ENCODE measurements at places on chromosomes 3 and 15.

DNA sequence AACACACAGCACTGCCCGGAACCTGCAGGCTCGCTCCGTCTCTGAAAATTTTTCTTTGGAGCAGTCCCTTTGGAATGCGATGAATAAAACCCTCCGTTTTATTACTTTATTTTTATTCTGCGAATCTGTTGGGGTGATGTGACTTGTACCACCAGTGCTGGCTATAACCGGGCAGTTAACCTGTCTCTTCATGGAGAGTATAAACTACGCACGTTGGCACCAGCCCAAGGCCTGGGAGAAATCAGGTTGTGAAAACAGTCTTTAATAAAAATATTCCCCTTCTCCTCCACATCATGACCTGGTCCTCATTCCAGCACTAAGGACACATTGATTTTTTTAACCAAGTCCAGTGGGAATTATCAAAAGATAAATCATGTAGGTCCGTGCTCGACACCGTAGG is 116.8 kb downstream of the WNT5A start:
- no peak for DNase-seq

DNA sequence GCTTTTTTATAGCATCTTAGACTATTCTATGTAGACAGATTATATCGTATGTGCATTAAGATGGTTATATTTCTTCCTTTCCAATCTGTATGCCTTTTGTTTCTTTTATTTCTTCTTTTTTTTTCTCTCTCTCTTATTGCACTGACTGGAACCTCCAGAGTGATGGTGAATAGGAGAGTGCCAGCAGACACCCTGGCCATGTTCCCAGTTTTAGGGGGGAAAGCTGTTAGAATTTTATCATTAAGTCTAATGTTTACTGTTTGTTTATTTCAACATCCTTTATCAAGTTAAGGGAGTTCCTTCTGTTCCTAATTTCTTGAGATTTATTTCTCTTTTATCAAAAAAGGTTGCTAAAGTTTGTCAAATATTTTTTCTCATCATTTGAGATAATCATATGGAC is 116.6 kb upstream of the LRTM1 start:
- DNase-seq: no peak

DNA sequence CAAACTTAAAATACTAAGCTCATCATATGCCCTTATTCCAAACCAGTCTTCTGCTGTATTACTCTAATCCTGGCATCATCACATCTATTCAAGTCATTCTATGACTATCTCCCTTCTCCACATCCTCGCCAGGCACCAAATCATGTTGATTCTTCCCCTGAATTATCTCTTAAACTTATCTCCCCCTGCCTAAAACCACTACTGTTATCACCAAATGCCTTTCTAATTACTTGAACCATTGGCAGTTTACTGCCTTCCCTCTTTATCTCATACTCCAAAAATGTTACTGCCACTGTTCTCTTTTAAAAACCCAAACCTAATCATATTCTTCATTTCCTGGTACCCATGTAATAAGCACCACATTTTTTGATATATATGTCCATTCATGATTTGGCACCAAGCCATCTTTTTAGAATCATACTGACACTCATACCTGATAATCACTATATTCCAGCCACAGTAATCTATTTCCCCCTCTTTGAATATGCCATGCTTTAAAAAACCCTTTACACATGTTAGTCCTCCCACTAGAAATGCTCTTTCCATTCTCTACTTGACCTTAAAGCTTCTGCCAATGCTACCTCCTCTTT is 126.8 kb downstream of the PEAK1 start:
- no peak for DNase-seq

DNA sequence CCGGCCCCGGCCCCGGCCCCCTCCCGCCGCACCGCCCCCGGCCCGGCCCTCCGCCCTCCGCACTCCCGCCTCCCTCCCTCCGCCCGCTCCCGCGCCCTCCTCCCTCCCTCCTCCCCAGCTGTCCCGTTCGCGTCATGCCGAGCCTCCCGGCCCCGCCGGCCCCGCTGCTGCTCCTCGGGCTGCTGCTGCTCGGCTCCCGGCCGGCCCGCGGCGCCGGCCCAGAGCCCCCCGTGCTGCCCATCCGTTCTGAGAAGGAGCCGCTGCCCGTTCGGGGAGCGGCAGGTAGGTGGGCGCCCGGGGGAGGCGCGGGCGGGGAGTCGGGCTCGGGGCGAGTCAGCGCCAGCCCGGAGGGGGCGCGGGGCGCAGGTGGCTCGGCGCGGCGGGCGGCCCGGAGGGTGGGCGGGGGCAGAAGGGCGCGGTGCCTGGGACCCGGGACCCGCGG is 352 bp downstream of the CHRD start:
- DNase-seq: no peak

- no peak for DNase-seq
These were observed 9.6 kb downstream of the CMC1 start for GRCh38 chr3:28250999-28251398.

DNA sequence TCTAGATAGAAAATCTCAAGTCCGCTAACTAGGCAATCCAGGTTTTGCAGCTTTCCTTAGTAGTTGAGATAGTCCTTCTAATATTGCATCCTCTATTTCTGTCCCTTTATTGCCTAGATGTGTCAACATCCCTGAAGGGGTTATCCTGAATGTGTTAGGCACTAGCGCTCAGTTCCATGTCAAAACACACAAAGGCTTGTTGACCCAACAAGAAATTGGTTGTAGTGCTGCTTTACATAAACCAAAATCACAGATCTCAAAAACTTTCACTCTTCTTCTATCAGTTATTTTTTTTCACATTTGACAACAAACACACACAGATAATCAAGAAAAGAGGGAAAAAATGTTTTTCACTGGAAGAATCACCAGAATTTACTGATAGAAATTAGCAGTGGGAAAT is 51.4 kb upstream of the SOX2 start:
- no peak for DNase-seq

All from cortex of kidney (tissue), 1 donor.